ENCODE measurements at places on chromosomes 16 and 17.

DNA sequence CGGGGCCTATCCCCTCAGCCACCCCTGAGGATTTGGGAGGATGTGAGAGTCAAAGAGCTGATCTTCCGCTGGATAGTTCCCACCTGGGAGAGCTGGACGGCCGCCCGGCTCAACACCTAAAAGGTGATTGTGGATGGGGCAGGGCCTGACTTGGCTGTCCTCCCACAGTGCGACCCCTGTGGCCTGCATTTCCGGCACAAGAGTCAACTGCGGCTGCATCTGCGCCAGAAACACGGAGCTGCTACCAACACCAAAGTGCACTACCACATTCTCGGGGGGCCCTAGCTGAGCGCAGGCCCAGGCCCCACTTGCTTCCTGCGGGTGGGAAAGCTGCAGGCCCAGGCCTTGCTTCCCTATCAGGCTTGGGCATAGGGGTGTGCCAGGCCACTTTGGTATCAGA, 4.5 kb downstream of the BCL6B start:
- no peak for DNase-seq

GRCh38 chr17:36977066-36977465, 28.3 kb downstream of the AATF start:
- DNase-seq: no peak

- DNase-seq: no peak
These were observed 56.2 kb downstream of the HSD17B2 start for GRCh38 chr16:82091241-82091640.

- DNase-seq: no peak
These were observed 46.5 kb downstream of the ARHGAP27 start for GRCh38 chr17:45386178-45386577.

DNA sequence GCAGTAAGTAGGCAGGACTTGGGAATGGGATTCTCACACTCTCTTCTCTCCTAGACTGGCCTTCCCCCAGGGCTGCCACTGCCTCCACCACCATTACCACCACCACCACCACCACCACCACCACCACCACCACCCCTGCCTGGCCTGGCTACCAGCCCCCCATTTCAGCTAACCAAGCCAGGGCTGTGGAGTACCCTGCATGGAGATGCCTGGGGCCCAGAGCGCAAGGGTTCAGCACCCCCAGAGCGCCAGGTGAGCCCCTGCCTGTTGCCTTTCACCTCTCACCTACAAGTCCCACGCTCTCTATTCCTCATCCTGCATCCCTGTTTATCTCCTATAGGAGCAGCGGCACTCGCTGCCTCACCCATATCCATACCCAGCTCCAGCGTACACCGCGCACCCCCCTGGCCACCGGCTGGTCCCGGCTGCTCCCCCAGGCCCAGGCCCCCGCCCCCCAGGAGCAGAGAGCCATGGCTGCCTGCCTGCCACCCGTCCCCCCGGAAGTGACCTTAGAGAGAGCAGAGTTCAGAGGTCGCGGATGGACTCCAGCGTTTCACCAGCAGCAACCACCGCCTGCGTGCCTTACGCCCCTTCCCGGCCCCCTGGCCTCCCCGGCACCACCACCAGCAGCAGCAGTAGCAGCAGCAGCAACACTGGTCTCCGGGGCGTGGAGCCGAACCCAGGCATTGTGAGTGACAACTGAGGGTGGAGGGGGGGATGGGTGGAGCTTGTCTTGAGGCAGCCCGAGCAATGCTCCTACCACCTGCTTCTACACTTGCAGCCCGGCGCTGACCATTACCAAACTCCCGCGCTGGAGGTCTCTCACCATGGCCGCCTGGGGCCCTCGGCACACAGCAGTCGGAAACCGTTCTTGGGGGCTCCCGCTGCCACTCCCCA, 7.9 kb upstream of the TMEM88 start:
- no peak for DNase-seq

- DNase-seq: peak; percentile 90
These were observed 55.8 kb downstream of the MYH13 start for GRCh38 chr17:10316801-10317542.

DNA sequence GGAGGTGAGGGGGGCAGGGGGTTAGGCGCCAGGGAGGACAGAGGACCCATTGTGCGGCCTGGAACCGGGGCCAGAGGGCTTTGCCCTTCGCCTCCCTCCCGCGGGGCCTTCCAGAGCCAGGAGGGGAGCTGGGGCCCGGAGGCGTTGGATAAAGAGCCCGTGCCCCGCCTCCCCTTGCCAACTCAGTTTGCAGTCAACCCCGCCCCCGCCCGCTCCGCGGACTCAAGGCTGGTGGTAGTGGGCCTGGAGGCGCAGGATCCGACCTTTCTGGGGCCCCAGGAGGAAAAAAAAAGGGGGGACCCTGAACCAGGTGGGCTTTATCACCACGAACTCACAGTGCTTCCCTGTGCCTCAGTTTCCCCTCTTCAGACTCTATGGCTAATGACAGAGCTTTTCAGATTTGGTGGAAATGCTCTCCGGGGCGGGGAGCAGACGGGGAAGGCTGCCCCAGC, 2.0 kb upstream of the SPHK1 start:
- no peak for DNase-seq

- no peak for DNase-seq
These were observed 16.3 kb downstream of the AXIN1 start for GRCh38 chr16:336269-336668.

DNA sequence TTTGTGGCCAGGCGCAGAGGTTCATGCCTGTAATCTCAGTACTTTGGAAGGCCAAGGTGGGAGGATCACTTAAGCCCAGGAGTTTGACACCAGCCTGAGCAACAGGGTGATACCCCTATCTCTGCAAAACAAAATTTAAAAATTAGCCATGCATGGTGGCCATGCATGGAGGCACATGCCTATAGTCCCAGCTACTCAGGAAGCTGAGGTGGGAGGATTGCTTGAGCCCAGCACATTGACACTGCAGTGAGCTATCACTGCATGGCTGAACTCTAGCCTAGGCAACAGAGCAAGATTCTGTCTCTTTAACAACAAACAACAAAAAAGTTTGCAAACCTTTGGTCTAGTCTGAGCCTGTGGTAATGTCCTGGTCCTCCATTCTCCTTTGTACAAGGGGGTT, 69.2 kb upstream of the CNEP1R1 start:
- DNase-seq: no peak

- DNase-seq: no peak
These were observed 63.8 kb downstream of the SMPD3 start for GRCh38 chr16:68384288-68385161.

GRCh38 chr17:70144260-70144846, 25.0 kb upstream of the KCNJ2 start:
- DNase-seq: peak; percentile 21

DNA sequence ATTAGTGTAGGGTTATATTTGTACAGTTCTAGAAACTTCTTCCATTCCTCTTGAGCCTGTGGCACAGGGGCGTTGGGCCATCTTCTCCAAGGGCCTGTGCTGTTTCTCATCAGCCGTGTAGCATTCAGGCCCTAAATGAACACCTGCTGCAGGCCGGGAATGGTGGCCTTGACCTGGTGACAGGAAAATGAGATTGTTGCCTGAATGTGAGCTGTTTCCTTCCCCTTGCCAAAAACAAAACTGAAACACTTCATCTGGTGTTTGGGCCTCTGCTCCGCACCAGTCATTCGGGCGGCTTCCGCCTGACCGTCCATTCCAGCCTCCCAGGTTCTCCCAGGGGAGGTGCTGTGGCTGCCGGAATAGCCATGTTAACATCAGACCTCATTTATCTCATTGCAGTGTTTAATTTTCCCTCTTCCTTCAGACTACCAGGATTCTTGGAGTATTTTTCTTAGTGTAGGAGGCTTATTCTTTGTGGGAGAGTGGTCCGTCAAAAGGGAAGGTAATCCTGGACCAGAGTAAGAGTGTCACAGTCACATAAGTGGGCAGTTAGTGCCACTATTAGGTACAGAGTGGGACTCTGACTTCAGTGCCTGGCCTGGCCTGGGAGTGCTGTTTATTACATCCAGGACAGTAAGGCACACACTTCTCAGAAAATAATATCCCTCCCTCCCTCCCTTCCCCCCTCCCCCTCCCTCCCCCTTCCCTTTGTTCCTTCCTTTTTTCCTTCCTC, 61.9 kb downstream of the WWP2 start:
- peak; percentile 70 for DNase-seq

DNA sequence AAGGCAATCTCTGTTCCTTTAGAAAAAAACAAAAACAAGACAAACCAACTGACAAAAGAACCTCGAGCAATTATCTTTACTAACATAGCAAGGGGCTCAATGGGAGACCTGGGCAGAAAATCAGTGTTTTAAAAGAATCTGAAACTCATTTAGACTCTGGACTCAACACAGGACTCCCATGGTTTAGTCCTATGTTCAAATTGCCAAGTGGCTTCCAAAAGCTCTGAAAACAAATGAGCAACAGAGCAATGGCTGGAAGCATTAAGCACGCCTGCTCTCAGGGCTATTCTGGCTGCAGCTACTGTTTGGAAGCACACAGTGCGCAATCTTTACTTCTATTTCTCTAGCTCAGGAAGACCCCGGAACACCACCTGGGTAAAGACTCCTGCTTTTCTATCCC, 162.0 kb downstream of the AATF start:
- no peak for DNase-seq

GRCh38 chr16:7382521-7382920, 49.9 kb downstream of the RBFOX1 start:
- no peak for DNase-seq

- no peak for DNase-seq
These were observed 59.2 kb upstream of the ADORA2B start for GRCh38 chr17:15885770-15886169.

DNA sequence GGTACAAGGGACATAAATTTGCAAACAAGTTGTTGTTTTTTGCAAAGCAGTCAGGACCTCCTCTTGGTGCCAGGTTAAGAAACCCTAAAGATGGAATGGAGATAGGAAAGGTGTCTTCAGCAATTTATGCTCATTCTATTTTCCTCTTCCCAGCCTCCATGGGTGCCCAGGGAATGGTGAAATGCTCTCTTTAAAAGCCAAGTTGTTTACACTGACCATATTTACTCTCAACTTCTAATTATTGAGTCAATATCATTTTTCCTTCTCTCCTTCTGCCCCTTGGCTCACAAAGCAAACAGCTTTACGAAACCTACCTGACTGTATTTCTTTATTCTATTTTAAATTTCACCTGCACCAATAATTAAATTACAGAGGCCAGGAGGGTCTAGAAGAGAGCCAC, 138.5 kb upstream of the IRX3 start:
- DNase-seq: no peak

GRCh38 chr17:42865638-42866094, 14.7 kb downstream of the AOC3 start:
- DNase-seq: no peak

GRCh38 chr17:58312021-58312630, 16.5 kb downstream of the TSPOAP1 start:
- DNase-seq: peak; percentile 9

- no peak for DNase-seq
These were observed 38.9 kb upstream of the PLCG2 start for GRCh38 chr16:81740169-81740568.

GRCh38 chr16:55930036-55930435, 54.9 kb upstream of the CES5A start:
- no peak for DNase-seq

- no peak for DNase-seq
These were observed 82.1 kb downstream of the MSI2 start for GRCh38 chr17:57338257-57338914.

DNA sequence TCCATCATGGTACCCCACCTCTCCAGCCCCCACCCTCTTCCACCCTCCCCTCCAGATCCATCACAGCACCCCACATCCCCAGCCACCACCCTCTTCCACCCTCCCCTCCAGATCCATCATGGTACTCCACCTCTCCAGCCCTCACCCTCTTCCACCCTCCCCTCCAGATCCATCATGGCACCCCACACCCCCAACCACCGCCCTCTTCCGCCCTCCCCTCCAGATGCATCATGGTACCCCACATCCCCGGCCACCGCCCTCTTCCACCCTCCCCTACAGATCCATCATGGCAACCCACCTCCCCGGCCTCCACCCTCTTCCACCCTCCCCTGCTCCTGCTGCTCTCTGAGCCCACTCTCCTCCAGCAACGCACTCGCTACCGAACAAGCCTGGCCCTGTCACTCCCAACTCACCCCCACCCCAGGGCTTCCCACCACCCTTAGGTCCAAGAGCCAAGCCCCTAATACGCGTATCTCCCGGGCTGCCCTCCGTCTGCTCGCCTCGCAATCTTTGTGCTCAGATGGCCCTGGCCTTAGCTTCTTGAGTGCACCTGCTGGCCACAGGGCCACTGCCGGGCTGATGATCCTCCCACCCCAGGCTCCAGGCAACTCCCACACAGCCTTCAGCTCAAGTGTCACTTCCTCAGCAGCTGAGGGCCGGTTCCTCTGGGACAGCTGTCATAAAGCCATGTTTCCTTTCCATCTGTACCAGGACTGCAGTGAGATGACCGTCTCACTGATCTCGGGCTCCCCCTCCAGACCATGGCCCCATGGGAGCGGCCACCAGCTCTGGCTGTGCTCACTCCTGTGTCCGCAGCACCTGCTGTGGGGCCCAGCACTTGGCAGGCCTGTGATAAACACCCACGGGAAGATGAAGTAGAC, 25.5 kb downstream of the KDM8 start:
- peak; percentile 70 for DNase-seq

GRCh38 chr16:4982056-4982867, 24.1 kb downstream of the SEC14L5 start:
- DNase-seq: no peak

- DNase-seq: peak; percentile 58
These were observed 183.0 kb downstream of the FOXL1 start for GRCh38 chr16:86761111-86762031.

GRCh38 chr17:62687997-62688396, 60.5 kb downstream of the MRC2 start:
- no peak for DNase-seq

GRCh38 chr17:17063546-17064122, 21.4 kb downstream of the MPRIP start:
- peak; percentile 70 for DNase-seq

DNA sequence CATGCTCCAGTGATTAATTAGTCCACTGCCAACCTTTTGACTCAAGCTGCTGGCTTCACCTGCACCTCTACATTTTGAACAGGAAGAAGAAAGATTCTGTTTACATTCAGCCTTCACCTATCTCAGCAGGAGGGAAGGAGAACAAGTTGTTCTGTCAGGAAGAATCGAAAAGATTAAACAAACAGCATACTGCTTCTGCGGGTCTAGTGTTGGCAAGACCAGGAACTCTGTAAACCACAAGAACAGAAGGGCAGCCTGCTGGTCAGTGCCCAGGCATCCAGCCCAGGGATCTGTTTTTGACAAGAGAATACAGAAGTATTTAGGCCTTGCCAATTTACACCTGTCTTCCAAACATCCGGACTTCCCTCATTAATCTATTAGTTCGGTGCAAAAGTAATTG, 189.7 kb downstream of the CHD9NB start:
- DNase-seq: no peak

GRCh38 chr17:36849871-36850348, 87.4 kb upstream of the LHX1 start:
- DNase-seq: no peak

GRCh38 chr17:41256291-41256685, 1.1 kb downstream of the KRTAP9-9 start:
- DNase-seq: no peak

- DNase-seq: no peak
These were observed 7.3 kb downstream of the TBC1D24 start for GRCh38 chr16:2482249-2482648.

All from testis (tissue), 5 donors.